ENCODE measurements at places on chromosomes 16 and 17.

GRCh38 chr16:84234321-84235241, 5.2 kb downstream of the KCNG4 start:
- DNase-seq, result no peak

GRCh38 chr17:58083491-58084316, 485 bp downstream of the DYNLL2 start:
- DNase-seq, result peak; percentile 91

DNA sequence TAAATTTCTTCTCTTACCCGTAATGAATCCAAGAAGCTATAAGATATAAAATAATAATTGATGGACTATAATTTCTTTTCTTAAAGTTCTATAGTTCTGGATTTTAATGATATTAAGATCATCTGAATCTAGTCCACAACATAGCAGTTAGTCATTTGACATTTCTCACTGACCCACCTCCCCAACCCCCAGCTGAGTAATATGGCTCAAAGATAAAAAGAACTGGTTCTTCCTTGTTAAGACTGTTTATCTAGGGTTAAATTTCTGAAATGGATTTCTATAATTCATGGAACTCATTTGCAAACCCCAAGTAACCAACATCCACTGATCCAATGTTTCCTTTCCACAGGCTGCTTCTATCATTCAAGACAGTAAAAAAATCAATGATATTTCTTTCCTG, 133.9 kb upstream of the SOX9 start:
- DNase-seq, result no peak

- DNase-seq, result no peak
Observed at GRCh38 chr16:27995378-27995777, 68.1 kb downstream of the GSG1L start.

DNA sequence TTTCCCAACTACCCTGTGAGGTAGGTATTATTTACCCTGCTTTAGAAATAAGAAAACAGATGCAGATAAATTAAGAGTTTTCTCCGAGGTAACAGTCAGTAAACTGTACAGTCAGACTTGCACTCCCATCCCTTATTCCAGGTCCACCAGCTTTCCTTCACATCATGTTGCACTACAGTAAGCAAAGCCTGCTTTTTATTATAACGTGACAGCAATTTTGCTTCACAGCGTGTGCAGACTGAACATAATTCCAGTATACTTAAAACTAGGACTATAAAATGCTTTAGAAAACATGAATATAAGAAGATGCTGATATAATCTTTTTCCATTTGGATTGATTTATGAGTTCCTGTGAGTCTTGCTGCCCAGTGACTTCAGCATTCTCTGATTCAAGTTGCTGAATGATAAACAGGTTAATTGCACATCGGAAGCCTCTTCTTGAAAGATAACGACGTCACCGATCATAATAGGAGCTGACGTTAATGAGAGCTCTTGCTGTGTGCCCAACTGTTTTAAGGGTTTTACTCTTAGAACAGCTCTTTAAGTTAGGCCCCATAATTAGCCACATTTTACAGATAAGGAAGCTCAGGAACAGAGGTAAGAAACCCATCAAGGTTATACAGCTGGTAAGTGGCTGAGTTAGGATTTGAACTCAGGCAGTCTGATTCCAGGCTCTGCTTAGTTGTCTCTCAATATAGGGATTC, 1.4 kb downstream of the LIG3 start:
- no peak for DNase-seq

- DNase-seq, result no peak
Observed at GRCh38 chr17:76561799-76562268, 22.0 kb downstream of the PRCD start.

DNA sequence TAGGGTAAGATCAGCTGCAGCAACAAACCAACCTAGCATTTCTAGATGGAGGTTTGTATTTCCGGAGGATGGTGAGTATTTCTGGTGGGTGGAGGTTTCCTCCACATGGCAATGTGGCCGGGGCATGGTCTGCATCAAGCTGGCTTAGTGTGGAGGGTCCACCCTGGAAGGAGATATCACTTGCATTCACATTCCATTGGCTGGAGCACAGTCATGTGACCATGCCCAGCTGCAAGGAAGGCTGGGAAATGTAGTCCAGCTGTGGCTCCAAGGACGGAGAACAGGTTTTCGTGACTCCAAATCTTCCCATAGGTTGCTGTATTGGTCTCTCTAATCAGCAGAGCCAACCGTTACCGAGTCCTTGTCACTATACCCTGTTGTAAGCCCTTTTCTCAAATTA, 68.7 kb downstream of the RAI1 start:
- DNase-seq, result no peak

- peak; percentile 90 for DNase-seq
Observed at GRCh38 chr17:77312786-77313599, 172.2 kb downstream of the SEC14L1 start.

GRCh38 chr17:49930880-49931279, 38.1 kb upstream of the DLX4 start:
- no peak for DNase-seq

DNA sequence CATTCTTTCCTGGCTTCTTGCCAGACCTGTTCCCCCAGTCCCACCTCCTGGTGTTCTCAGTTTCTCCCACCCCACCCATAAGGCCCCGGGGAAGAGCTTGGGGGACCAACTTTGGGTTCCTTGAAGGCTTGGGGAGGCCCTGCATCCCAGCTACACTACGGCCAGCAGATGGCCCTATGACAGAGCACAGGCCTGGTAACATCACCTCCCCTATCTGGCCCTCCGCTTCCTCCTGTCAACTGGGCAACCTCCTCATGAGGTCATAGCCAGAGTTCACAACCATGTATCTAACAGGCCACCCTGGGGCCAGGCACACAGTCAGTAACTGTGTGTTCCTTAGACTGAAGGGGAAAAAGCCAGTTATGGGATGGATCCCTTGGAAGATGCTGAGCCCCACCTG, 31.4 kb downstream of the MYO15A start:
- no peak for DNase-seq

DNA sequence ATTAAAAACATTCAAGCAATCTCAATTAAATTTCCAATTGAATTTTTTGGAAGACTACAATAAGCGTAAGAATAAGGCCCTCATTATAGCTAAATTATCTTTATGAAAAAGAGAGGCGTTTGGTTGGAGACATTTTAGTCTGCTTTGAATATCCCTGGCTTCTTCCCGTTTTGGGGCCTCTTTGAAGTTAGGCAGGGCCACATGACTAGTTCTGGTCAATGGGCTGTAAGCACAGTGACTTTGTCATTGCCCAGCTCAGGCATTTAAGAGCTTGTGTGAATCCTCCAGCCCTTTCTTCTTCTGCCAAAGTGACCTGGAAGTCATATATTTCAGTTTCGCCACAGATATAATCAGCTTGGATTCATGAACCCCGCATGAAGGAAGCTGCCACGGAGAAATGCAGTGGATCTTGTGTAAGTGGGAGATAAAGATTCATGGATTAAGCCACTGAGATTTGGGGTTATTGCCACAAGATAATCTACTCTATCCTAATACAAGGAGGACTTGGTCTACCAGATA, 21.7 kb upstream of the UBTF start:
- no peak for DNase-seq

DNA sequence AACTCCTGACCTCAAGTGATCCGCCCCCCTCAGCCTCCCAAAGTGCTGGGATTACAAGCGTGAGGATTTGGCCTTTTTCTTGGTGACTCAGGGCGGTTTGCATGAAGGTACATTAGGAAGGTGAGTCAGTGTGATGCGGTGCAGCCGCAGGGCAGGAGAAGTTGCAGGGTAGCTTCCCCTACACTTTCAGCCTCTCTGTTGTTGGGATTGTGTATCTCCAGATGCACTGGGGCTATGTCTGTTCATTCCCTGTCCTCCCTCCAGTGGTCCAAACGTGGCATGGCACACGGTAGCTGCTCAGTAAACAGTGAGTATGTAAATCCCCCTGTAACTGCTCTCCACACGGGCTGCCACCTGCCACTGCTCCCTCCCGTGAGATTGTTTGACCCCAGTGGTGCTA, 109.1 kb upstream of the CDC42EP4 start:
- no peak for DNase-seq

GRCh38 chr16:82634955-82635610, 8.3 kb downstream of the CDH13 start:
- DNase-seq, result no peak

DNA sequence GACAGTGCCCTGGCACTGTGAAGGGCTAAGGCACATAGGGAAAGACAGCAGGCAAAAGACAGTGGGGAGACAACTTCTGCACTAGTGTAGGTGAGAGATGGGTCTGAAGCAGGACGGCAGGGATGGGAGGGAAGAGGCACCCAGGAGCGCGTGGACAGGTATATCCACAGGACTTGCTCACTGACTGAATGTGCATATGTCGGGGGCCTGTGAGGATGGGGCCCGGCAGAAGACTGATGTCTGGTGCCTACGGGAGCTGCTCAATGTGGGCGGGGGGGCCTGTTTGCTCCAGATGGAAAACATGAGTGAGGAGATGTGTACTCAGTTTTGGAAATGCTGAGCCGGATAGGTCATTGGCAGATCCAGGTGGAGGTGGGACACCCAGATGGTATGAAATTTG, 47.3 kb upstream of the PMFBP1 start:
- DNase-seq, result no peak

- peak; percentile 73 for DNase-seq
Observed at GRCh38 chr17:79019632-79020584, 4.1 kb upstream of the C1QTNF1 start.

- DNase-seq, result no peak
Observed at GRCh38 chr17:39791111-39791992, 53.6 kb downstream of the GRB7 start.

DNA sequence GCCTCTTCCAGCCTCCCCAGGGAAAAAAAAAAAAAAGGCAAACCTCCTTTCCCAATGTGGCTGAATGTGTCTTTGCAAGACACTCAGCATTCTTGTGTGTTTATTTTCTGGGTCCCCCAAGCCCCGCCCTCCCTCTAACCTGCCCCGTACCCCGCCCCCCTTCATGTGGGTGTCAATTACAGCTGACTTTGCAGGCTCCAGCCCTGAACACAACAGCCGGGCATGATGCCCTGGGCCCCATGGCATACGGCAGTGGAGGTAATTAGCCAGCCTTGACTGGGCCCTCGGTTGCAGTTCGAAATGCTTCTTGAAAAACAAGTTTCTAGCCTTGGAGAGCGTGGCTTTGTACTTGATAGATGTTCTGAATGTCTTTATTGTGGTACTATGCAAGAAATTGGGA, 354.7 kb upstream of the RBFOX1 start:
- DNase-seq, result no peak

GRCh38 chr16:21157632-21158031, 842 bp upstream of the LDAF1 start:
- no peak for DNase-seq

GRCh38 chr17:80956321-80957190, 35.1 kb upstream of the CHMP6 start:
- no peak for DNase-seq

DNA sequence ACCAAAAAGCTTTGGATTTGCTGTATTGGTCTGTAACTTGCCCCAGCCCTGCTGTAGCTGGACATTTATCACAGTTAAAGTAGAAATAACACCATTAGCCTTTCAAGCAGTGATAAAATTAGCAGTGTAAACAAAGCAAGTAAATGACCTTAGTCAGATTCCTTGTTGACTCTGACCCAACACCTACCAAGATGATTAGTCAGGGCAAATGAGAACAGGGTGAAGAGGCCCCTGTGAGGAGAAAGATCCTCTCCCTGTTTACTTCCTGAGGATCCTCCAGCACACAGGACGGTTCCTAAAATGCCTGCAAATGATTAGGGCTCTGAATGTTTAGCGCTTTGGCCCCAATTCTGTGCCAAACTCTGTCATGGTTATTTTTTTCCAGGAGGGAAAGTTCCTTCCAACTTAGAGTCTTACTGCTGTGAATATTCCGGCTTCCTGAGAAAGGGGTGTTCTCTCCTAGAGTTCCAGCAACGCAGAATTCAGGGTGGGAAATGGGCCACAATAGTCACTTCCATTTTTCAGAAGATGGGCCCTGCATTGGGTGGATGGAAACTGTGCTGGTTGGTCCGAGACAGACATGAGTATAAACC, 259.0 kb upstream of the MYOCD start:
- DNase-seq, result no peak

DNA sequence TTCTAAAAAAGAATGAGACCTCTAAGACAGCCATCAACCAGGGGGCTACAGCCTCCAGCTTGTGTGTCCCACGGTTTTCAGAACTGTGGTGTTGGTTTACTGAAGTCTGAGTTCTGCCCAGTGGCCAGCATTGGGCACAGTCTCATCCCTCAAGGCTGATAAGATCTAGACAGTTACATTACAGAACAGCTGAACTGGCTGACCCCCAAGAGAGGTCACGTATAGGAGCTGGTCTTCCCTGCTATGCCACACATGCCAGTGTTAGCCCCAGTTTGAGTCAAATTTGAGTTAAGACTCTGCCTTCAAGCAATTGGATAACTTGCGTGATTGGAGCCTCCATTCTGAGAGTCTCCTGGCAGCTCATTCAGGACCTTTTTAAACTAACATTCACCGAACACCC, 14.8 kb upstream of the NUP93 start:
- DNase-seq, result no peak

GRCh38 chr16:50924759-50925545, 183.1 kb downstream of the CYLD start:
- DNase-seq, result no peak

GRCh38 chr17:76232342-76232741, 8.0 kb downstream of the RNF157 start:
- DNase-seq, result no peak

GRCh38 chr17:49646391-49647255, 31.3 kb downstream of the SPOP start:
- no peak for DNase-seq

- DNase-seq, result no peak
Observed at GRCh38 chr16:2242598-2242997, 6.4 kb downstream of the DNASE1L2 start.

GRCh38 chr17:54007855-54008254, 185.1 kb downstream of the KIF2B start:
- no peak for DNase-seq

DNA sequence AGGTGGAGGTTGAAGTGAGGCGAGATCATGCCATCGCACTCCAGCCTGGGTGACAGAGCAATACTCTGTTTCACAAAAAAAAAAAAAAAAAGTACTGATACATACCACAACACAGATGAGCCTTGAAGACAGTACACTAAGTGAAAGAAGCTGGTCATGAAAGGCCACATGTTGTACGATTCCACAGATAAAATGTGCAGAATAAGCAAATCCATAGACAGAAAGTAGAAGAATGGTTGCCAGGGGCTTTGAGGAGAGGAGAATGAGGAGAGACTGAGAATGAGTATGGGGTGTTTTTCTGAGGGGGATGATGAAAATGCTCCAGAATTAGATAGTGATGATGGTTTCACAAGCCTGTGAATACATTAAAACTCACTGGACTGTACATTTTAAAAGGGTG, 155.6 kb upstream of the PSMD7 start:
- no peak for DNase-seq

Measured in lower leg skin (tissue), 4 donors.